ENCODE measurements at places on chromosomes 7 and 10.

DNA sequence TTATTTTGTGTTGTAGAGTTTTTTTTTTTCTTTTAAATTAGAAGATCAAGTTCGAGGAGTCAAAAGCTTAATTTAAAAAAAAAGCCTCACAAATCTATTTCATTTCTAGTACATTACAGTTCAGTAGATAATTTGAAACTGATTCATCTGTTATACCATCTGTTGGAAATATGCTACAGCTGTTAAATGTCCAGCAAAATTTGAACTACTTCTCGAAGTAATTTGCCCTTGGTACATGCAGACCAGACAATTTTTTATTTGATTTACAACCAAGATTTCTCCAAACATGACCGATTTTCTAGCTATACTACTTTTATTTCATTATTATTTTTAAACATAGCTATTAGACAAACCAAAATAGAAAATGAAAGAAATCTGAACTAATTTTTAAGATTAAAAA is 647.9 kb downstream of the CNTNAP2 start:
- DNase-seq = no peak

DNA sequence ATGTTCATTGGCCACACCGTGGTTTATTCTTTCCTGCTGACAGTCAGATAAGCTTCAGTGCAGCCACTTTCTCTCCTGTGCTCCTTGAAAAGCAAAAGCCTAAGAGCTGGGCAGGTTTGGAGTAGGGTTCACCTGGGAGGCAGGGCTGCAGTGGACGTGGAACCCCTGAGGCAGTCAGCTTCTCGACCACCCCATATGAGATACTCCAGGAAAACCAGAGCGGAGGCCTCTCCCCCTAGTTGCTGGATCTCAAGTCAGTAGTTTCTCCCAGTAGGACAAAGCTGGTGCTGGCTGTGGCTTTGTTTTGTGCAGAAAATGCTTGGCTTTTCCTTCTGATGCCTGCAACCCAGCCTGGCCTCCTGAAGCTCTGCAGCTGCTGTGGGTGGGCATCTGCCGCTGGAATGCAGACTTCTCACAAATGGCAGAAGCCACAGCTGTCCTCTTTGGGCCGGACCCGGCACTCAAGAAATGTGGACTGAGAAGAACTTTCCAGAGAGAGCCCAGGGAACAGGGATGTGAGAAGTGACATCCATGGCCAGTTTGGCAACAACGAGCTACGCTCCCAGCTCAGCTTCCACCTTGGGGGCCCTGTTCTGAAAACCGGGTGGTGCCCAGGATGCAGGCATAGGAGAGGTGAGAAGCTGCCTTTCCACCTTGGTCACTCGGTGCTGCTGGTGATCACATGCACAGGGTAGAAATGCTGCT is 276.6 kb upstream of the TCERG1L start:
- DNase-seq = no peak

- no peak for DNase-seq
Measured at GRCh38 chr10:128337860-128338378, 211.7 kb upstream of the MKI67 start.

DNA sequence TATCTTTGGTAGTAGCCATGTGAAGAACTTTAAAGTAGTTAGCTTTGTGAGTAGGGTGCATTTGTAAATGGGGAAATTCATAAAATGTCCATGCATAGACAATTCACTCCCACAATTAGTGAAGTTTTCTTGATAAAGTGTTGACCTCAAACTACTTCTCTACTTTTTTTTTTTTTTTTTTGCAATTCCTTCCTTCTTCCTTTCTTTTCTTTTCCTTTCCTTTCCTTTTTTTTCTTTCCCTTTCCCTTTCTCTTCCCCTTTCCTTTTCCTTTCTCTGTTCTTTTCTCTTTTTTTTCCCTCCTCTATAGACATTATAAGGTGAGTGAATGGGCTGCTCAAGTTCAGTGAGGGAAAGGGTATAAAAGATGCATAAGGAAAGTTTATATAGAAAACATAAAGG is 184.2 kb downstream of the PTEN start:
- no peak for DNase-seq

- DNase-seq = no peak
Measured at GRCh38 chr10:62019013-62019684, 117.7 kb downstream of the ARID5B start.

- DNase-seq = no peak
Measured at GRCh38 chr10:14664345-14664744, 110.4 kb downstream of the FAM107B start.

DNA sequence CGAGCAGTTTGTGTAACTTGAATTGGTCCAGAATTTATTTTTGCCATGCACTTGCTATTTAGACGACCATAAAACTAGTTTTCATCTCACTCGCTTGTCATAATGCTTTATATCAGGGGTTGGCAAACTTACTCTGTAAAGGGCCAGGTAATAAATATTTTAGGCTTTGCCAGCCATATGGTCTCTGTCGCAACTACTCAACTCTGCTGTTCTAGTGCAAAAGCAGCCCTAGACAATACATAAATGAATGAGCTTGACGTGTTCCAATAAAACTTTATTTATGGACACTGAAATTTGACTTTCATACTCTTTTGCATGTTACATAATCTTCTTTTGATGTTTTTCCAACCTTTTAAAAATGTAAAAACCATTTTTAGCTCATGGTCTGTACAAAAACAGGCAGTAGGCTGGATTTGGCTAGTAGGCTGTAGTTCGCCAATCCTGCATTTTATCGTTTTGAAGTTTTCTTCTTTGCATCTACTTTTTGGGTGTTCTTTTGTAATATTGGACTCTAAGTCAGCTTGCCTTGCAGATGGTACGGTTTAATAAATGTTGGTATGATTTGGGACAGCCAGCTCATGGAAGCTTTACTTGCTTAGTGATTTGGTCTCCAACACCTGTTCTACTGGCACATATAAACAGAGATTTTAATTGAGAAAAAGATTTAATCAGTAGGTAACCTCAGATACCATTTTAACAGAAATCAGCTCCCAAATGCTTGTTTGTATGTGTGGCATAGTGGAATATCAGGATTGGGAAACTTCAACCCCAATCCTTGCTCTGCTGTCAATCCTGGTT is 25.6 kb downstream of the SND1 start:
- DNase-seq = no peak

- DNase-seq = no peak
Measured at GRCh38 chr7:66542528-66543269, 86.0 kb upstream of the KCTD7 start.

GRCh38 chr10:4243651-4244050 is 458.6 kb upstream of the KLF6 start:
- peak; percentile 29 for DNase-seq

DNA sequence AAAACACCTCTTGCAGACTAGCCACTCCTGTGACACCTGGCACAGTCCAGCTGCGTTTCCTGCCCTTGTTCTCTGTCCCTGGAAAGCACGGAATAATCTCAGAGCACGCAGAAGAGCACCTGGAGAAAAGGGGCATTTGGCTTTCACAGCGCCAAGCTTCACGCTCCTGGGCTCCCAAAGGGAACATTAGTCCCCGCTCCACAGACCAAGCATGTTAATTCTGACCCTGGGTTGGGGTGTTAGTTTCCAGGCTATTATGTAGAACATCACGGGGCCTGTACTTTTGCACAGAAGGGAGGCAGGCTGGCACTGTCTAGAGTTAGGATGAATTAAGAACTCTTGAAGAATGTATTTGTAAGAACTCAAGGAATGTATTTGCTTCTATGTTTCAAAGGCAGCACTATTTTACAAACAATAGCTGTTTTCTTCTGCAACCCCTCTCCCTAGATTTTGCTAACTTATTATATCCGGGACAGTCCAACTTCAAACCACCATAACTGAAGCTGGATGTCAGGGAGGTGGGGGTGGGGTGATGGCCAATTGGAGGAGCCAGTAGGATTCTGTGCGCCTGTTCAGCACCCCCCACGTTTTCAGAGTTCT is 62.2 kb upstream of the TRIM8 start:
- DNase-seq = no peak

Measured in Kasumi-1 (cell line).